Tibial artery (tissue), 4 donors: ENCODE measurements at places on chromosomes 5 and 9.

DNA sequence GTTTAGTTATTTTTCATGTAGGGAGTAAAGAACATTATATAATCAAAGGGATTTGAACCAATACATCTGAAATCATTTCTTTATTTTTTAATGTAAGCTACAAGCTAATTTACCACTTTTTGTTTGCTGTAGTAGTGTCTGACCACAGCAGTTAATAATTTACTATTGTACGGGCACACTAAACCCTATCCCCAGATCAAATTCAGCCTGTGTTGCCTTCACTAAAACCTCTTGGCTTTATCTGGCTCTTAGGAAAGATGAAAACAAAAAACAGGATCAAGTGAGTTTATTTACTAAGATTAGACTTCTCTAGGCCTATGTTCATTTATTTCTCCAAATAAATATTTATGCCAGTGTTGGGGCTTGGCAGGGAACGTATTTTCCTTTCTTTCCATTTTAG lies 384.1 kb downstream of the EBF1 start:
- DNase-seq = no peak

GRCh38 chr9:83596899-83597504 lies 25.9 kb upstream of the IDNK start:
- DNase-seq = no peak

- no peak for DNase-seq
Measured at GRCh38 chr5:7871653-7872052, 2.7 kb downstream of the MTRR start.

GRCh38 chr9:114529285-114529684 lies 24.0 kb upstream of the WHRN start:
- DNase-seq = no peak

DNA sequence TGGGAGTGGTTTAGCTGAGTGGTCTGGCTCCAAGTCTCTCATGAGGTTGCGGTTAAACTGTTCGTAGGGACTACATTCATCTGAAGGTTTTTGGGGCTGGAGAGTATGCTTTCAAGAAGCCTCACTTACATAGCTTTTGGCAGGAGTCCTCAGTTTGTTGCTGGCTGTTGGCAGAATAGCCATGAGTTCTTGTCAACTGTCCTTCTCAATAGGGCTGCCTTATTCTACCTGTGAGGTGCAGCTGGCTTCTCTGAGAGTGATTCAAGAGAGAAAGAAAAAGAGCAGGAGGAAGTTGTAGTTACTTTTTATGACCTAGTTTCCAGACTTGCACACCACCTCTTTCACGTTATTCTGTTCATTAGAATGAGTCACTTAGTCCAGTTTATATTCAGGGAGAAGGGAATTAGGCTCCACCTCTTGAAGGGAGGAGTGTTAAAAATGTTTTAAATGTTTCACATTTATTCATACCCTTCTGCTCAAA lies 33.2 kb downstream of the YTHDC2 start:
- DNase-seq = no peak

DNA sequence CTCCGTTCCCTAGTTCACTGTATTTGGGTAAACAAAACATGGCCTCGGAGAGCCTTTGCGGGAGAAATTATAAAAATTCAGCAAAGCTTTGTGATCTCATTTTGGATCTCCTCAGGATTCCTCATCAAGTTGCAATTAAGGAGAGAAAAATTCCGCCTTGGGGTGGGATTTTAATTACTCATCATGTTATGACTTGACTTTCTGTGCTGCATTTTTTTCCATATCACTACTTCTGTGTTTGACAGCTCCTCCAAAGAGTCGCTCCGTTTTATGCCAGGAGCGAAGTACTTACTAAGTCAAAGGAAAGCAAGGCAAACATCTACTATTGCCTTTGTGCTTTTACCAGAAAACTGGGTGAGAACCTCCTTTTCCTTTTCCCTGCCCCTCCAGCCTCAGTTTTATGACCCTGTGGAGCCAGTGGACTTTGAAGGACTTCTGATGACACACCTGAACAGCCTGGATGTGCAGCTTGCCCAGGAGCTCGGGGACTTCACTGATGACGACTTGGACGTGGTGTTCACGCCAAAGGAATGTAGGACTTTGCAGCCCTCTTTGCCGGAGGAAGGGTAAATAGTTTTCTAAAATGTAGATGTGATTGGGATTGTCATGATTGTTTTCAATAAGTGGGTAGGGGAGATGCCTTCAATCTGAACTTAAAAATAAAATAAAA lies 71.5 kb downstream of the DOCK8 start:
- no peak for DNase-seq

DNA sequence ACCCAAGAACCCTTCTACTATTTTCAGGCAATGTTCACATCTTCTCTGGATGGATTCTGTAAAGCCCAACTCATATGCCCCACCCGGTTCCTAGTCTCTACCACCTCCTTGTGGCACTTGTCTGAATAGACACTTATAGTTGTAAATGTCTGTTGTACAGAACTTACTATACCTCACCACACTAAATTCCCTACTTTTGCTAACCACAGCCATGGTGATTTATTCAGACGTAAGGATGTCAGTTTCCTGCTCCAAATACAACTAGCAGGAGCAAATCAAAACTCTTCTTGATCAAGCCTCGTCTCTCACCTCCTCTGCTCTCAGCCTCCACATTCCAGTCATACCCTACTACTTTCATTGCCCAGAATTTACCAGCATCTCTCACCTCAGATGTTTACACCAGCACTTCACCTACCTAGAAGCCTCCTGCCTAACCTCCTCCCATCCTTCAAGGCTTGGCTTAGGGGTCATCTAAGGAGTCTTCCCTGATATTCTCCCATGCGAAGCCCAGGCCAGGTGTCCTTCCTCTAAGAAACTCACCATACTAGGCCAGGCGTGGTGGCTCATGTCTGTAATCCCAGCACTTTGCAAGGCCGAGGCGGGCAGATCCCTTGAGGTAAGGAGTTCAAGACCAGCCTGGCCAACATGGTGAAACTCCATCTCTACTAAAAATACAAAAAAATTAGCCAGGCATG lies 75.5 kb downstream of the MAPKAP1 start:
- DNase-seq = no peak

- DNase-seq = peak; percentile 24
Measured at GRCh38 chr9:134555094-134555650, 86.4 kb upstream of the COL5A1 start.

DNA sequence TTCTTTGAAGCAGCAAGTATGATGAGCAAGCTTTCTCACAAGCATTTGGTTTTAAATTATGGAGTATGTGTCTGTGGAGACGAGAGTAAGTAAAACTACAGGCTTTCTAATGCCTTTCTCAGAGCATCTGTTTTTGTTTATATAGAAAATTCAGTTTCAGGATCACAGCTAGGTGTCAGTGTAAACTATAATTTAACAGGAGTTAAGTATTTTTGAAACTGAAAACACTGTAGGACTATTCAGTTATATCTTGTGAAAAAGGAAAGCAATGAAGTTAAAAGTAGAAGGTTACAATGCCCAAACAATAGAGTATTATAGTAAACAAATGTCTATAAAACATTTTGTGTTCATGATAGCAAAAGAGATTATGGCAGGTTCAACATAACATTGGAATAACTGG lies 88.6 kb downstream of the JAK2 start:
- no peak for DNase-seq

DNA sequence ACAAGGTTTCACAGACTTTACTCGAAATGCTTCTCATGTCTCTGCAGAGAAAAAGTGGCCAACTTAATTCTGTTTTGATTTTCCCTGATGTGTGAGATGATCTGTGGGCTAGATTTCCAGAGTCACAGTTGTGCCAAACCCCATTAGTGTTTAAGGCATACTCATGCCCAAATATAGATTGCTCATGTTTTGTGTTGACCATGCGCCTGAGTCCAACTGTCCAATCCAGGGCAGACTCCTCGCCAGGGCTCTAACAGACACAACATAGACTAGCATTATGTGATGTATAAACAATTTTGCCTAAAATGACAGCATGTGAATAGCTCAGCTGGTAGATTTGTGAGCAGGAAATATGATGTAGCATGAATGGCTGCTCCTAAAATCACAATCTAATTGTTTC lies 128.1 kb downstream of the PRDM6 start:
- no peak for DNase-seq

GRCh38 chr5:180121826-180122413 lies 50.4 kb upstream of the RNF130 start:
- DNase-seq = no peak

DNA sequence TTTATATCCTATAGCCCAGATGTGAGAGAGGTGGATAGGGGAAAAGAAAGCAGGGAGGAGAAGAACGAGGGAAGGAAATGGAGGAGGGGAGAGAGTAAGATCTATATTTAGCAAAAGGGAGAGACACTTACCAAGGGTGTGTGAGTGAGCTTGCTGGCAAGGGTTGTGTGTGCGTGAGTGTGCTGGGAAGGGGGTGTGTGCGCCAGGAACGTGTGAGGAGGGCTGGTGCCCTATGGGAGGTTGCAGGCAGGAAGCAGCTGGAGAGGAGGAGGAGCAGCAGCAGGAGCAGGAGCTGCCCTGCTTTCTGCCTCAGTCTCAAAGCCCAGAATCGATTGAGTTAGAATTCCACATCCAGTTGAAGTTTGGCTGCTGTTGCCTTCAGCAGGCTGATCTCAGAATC lies 148.3 kb upstream of the RUSC2 start:
- DNase-seq = peak; percentile 90

DNA sequence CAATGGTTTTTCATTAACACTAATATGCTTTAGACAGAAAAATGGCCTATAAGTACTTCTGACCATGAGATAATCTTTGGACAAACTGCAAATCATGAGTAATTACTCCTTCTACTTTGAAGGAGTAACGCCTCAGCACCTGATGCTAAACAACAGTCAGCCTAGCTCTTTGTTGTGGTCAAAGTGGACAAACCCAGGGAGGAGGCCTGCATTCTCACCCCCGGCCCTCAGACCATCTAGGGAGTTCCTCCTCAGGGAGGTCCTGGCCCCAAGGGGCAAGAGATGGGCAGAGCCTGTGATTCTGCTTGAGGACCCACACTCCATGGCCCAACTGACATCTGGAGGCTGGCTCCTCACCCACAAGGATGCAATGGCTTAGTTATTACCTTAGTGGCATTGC lies 48.2 kb upstream of the ANGPTL2 start:
- no peak for DNase-seq

DNA sequence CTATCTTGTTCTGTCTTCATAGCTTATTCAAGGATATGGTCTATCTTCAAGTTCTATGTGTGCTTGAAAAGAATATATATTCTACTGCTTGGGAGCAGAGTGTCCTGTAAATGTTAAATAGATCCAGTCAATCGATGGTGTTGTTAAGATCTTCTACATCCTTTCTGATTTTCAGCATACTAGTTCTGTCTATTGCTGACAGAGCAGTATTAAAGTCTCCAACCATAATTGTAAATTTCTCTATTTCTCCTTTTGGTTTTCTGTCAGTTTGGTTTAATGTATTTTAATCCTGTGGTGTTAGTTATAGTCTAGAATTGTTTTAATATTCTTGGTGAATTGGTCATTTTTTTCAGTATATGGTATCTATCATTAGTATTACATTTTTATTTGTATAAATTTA lies 124.0 kb upstream of the COX7C start:
- no peak for DNase-seq
